ENCODE measurements at places on chromosomes 1 and 21.
A peak's percentile ranks its signal among the peaks of the same experiment; 100 is the strongest.

DNA sequence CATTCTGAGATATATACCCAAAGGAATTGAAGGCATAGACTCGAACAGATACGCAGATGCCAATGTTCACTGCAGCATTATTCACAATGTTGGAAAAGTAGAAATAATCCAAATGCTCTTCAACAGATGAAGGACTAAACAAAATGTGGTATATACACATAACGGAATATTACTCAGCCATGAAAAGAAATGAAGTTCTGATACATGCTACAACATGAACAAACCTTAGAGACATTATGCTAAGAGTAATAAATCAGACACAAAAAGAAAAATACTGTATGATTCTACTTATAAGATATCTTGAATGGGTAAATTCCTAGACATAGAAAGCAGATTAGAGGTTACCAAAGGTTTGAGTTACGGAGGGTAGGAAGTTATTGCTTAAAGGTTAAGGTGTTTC is 57.9 kb downstream of the SLC25A24 start:
- no peak for DNase-seq

- no peak for DNase-seq
These were observed 2.1 kb downstream of the SAMD11 start for GRCh38 chr1:925561-926421.

GRCh38 chr1:30045304-30046090 is 677.9 kb downstream of the MATN1 start:
- DNase-seq, result no peak

DNA sequence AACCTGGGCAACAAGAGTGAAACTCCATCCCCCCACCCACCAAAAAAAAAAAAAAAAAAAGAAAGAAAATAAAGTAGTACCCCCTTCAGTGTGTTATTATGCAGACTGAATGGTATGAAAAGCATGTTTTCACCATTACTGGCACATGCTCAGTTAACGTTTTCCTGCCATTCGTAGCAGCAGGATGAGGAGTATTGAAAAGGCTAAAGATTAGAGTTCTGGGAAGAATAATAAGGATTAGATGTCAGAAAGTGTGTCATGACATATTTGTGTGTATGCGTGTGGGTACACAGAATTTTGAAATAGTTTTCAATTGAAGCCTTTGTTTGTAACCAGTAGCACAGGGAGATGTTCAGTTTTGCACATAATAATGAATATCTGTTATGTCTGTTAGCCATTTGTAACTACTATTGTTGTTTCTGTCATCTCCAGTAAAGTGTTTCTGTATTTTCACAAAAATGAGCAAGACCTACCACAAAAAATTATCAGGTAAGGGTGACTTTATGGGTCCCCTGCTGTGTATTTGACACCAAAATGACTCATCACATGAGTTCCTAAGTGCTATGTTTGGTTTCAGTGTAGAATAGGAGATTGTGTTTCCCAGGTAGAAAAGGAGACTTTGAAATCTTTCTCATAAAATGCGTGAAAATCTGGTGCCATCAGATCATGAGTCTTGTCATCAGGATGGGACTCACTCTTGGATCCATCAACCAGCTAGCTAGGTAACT is 358.9 kb downstream of the DISC1 start:
- no peak for DNase-seq

- no peak for DNase-seq
These were observed 14.9 kb downstream of the RAP1GAP start for GRCh38 chr1:21654209-21654608.

DNA sequence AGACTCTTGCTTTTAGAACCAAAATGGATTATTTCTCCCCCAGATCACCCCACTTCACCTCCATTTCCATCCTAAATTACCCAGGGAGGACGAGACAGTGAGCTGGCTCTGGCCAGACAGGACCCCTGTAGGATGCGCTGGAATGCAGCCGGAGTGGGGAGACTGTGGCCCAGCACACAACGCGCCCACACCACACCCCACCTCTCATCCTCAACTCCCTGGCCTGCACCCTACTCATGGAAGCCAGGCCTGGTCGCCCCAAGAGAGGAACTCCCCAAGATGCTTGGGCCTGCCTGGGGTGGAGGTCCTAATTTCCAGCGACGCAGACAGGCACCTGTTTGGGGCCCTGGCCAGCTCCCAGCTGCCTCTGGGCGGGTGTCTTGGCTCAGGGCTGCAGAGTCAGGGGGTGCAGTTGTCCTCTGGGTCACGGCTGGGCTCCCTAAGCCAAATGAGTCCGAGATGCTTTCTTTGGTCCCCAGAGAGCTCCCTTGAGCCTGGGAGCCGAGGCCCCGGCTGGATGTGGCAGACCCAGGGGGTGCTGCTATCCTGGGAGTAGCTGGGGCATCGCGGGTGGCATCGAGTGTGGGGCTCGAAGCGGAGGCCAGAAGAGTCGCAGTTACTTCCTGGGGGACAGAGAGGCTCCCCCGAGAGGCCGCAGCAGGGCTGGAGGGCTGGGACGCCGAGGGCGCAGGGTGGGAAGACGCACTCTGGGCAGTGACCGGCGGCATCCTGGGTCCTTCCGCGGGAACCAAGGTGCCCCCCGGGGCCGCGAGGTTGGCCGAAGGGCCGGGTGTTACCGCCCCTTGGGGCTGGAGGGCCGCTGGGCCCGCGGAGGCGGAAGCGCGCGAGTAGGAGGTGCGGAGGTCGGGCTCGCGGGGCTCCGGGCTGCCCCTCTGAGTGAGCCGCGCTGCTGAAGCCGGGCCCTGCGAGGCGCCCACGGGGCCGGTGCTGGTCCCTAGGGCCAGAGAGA is 10.4 kb downstream of the CLEC20A start:
- DNase-seq, result no peak

DNA sequence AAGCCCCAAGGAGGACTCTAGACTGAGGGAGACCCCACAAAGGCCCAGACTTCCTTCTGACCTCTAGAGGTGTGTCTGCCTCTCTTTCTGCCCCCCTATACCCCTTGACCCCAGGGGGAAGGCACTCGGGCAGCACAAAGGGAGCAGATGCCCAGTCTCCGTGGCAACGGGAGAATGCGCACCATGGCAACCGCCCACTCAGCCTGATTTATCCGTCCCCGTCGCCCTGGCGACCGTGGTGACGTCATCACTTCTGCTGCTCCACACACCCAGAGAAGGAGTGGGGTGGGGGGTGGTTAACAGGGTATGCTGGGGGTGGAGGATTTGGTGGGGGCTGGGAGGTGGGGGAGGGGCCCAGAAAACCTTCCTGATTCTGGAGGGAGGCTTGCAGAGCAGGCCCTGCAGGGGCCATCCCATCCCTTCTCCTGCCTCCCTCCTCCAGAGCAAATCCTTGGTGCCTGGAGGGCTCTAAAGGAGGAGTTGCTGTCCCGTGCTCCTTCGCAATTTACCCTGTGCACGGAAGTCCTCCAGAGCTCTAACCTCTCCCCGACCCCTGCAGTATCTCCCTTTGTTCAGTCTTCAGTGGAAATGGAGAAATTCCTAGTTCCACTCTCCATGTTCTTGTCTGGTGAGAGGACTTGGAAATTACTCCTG is 6.3 kb downstream of the CELF3 start:
- no peak for DNase-seq

DNA sequence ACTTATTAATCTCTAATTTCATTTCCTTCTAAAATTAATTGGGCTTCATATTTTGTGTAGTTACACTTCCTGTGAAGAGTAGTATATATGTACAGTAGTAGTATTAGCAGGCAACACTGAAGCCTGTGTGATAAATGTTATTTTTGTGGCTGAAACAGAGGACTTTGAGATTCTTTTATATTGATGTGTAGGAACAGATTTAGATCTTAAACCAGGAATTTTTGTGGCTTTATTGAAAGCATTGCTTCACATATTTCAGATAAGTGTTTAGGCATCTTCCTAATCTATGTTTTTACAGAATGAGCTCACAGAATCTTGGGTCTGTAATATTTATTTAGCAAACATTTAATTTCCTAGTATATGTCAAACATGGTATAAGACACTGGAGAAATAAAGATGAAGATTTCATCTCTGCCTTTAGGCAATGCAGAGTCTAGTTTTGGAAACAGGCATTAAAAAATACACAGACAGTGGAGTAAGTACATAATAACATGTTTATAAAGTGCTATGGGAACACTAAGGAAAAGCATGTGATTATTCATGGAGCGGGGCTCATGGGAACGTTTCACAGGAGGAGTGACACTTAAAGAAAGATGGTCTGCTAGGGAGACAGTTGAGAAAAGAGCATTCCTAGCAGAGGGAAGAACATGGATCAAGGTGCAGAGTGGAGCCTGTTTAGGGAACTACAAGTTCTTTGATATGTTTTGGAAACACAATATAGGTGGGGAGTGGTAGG is 52.7 kb downstream of the MIGA1 start:
- no peak for DNase-seq

- DNase-seq, result no peak
These were observed 138.8 kb downstream of the VPS13D start for GRCh38 chr1:12368646-12369045.

DNA sequence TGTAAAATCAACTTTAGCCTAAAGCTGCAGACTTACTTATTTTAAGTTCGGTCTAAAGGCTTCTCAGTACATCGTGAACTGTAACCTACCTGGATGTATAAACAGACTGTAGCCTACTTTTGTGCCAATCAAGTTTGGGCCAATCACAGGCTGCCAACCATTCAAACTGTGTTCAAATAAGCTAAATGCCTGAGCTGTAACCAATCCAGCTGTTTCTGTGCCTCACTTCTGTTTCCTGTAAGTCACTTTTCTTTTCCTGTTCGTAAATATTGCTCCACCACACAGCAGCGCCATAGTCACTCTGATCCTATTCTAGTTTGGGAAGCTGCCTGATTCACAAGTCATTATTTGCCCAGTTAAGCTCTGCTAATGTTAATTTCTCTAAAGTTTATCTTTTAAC is 37.5 kb upstream of the SLAMF9 start:
- DNase-seq, result no peak

- no peak for DNase-seq
These were observed 4.2 kb upstream of the RAP1GAP start for GRCh38 chr1:21673277-21673780.

DNA sequence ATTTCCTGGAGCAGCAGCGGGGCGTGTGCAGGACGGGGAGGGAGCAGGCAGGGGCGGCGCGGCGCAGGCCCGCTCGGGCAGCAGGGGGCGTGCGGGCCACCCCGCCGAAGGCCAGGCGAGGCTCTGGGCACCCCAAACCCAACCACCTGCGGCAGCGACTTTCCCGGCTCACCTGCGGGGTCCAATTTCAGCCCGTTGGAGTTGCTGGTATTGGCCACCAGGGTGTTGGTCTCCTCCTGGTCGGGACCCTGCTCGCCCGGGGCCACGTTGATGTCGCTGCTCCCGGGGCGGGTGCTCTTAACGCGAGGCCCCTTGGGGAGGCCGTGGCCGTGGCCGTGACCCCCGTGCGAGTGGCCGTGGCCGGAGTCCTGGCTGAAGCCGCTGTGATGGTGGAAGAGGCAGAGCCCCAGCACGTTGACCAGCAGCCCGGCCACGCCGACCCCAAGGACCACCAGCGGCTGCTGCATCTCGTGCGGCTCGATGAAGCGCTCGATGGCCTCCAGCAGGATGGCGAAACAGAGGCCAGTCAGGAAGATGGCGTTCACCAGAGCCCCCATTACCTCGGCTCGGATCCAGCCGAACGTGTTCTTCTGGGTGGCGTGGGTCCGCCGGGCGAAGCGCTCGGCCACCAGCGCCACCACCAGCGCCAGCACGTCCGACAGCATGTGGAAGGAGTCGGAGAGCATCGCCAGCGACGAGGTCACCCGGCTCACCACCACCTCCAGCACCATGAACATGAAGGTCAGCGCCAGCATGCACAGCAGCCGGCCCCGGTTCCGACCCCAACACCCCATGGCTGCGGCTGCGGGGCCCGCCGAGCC is 932 bp downstream of the SLC30A1 start:
- DNase-seq, result peak; percentile 60

Data from NCI-H510A (cell line).